AG04450 (cell line): ENCODE measurements at places on chromosomes 7 and 10.
A peak's percentile ranks its signal among the peaks of the same experiment; 100 is the strongest.

- DNase-seq, result peak; percentile 18
These were observed 14.1 kb downstream of the STAG3 start for GRCh38 chr7:100191775-100192174.

GRCh38 chr7:3029138-3029537 is 14.5 kb downstream of the CARD11 start:
- no peak for DNase-seq

- DNase-seq, result no peak
These were observed 123.3 kb downstream of the TWIST1 start for GRCh38 chr7:18993933-18994668.

DNA sequence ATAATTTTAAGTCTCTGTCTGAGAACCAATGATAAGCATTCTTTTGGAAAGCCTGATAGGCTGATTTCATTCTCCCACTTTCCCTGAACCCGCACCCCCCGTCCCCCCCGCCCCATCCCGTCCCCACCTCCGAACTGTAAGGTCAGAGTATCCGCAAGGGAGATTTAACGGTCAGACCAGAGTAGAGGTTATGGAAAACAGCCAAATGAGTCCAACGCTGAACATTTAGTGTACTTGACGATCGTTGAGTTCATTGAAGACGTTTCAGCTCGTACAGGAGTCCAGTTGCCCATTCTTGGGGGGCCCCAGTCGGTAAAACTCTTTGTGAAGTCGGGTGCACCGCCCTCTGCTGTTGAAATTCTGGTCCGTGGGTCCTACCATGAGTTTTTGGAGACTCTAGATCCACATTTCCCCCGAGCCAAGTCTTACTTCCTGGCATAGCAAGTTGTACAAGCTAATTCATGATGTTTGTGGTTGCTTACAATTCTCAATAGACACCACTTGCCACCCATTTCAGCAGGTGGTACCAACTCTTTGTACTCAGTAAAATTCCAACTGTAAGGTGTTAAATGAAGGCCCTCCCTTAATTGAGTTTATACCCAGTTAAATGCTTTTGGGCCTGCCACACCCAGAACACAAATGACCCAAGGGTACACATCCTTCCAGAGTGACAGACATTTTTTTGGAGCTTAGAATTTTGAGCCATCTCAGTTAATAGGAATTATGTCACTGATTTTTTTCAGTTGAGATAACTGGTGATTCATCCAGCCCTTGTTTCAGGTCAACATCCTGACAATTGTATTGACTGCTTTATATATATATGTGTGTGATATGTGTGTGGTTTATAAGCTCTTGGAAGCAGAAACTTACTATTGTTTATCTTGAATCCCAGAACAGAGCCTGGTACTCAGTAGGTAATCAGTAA is 1.2 kb downstream of the MARCHF5 start:
- DNase-seq, result no peak

- no peak for DNase-seq
These were observed 26.3 kb upstream of the TNKS2 start for GRCh38 chr10:91771907-91772306.

DNA sequence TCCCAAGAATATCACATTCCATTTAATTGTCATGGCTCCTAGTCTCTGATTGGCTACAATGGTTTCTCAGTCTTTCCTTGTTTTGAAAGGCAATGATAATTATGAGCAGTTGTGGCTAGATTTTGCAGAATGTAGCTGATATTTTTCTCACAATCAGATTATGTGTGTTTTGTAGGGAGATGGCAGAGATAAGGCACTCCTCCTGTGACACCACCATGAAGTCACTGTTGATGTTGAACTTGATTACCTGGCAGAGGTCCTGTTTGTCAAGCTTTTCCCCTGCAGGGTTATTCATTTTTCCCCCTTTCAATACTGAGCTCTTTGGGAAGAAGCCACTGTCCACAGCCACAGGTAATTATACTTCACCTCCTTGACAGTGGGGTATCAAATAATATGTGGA is 602.9 kb upstream of the PFKP start:
- no peak for DNase-seq

DNA sequence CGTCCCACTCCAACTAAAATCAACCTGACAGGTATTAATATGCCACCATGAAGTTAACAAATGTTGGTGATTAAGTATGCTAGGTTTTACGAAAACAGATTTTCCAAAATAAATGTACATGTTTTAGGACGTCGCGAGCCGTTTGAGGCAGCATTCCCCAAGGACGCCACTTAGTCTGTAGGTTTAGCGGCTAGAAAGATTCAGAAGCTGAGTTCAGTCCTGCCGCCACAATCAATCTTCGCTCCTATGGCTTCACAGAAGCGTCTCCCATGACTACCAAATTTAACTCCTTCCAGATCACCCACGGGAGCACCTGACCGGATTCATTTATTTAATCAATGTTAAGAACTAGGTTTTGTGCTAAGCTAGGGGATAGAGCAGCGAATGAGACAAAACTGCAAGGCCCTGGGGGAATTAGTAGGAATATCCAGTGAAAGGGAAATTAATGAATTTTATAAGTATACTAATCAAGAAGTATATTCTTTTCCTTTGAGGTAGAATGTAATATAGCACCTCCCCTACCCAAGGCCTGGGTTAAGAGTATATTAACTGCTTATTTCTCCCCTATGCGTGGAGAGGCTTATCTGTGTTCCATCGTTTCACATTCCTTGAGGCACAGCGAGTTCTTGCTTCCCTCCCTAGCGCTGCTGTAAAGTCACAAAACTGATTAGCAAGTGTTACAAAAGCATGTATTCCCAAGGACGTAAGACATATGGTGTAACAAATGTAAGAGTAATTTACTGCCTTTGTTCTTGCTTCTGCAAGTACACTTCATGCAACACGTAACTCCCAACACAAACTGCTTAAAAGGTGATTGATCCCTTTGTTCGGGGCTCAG is 994 bp upstream of the CYP51A1 start:
- DNase-seq, result no peak

- no peak for DNase-seq
These were observed 38.4 kb downstream of the IL2RA start for GRCh38 chr10:6023661-6024333.
